ENCODE measurements at places on chromosomes 1 and 21.

DNA sequence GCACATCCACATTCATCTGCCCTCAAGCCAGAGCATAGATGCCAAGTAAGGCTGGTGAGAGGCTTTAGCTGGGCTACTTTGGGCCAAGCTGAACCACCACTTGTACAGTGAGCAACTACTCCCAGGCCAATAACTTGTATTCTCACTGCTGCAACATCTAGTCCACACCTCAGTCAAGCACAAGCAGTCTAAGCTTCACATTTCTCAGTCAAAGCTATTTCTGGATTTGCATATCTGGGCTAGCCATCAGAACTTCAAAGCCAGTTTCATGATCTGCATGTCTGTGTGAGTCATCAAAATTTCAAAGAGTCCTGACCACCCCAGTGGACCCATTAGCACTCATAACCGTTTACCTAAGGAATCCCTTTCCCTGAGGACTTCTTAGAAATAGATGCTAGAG is 77.7 kb upstream of the DIRAS3 start:
- no peak for DNase-seq

DNA sequence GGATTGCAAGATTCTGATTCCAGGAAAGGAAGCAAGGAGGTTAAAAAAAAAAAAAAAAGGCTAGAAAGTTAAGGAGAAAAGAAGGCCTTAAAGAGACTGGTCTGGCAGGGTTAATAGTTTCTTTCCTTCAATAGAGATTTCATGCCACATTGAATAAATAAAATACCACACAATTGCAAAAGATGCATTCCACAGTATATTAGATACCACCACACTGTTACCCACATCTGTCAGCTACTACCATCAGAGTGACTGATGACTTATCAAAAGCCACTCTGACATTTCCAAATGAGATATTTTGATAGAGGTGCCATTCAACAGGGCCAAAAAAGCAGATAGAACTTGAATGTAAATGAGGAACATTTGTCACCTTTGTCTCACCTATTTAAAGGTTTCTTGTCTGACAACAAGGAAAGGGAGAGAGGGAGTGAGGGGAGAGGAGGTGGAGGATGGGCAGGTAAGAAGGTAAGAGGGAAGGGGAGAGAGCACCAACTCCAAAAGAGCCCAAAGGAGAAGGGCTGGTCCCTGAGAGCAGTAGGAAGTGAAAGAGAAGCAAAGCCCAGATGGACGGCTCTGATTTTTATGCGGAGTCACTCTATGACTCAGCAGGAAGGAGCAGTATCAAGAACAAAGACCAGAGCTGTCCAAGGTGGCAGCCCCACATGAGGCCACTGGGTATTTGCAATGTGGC is 38.3 kb downstream of the LRRN2 start:
- DNase-seq, result no peak

- DNase-seq, result no peak
Observed at GRCh38 chr1:48442864-48443619, 29.0 kb downstream of the SPATA6 start.

- DNase-seq, result no peak
Observed at GRCh38 chr1:27598902-27599528, 4.9 kb downstream of the AHDC1 start.

DNA sequence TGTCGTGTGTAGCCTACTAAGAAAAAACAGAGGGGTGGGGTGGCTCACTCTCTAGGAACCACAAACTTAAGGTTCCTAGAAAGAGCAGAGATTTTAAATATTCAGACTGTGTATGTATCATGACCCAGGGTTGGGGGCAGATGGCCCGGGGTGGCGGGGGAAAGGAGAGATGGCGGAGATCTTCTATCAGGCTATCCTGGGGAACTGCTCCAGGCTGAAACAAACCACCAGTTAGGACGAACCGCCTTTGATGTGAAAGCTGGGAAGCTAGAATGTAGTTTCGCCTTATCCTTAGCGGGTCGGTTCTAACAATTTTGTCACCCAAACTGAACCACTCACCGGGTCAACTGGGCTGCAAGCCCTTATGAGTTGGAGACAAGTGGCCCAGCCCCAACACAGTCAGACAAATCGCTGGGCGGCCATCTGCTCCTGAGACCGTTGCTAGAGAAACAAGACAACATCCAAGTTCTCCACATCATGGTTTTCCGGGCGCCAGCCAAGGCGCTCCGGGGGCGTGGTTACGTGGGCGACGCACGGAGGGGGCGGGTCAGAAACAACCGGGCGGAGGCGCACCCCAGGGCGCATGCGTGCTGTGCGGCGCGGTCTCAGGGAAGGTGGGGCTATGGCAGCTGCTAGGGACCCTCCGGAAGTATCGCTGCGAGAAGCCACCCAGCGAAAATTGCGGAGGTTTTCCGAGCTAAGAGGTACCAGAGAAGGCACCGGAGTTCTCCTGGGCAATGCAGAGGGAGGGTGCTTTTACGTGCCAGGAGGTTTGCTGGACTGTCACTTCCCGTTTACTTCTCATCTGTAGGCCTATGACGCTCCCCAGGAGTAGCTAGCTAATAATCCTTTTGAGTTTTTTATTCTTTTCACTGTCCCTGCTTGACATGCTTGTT is at the start of the genes FPGT and LRRIQ3:
Gene FPGT, plus strand, starts transcription at position 586 of the 896 bp plus-strand sequence. Its CDS starts 37 bp downstream, at position 623.
Gene LRRIQ3, minus strand, starts transcription at position 520 of the 896 bp plus-strand sequence. CDS start 14,492 bp downstream, outside the sequence.
- DNase-seq, result peak; percentile 96

- no peak for DNase-seq
Observed at GRCh38 chr1:50955116-50955515, 5.0 kb downstream of the FAF1 start.

- no peak for DNase-seq
Observed at GRCh38 chr21:33870768-33871167, 44.8 kb downstream of the ATP5PO start.

DNA sequence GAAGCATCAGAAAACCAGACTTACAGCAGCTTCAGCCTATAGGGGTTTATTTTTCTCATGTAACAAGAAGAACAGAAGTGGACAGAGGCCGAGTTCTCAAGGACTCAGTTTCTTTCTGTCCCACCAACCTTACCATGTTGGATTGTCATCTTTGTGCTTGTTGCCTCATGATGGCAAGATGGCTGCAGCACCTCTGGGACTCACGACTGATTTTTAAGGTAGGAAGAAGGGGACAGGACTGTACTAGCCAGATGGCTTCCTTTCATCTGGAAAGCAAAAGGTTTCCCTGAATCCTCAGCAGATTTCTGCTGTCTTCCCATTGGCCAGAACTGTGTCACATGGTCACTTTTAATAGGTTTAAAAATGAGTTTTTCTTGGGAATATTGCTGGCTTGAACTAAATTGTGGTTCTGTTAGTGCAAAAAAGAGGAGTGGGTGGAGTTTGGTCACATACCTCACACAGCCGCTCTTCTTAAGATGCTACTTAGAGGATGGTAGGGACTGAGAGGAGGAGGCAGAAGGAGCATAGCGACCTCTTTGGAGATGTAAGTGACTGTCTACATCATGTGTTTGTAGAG is 48.1 kb upstream of the ENAH start:
- DNase-seq, result no peak

DNA sequence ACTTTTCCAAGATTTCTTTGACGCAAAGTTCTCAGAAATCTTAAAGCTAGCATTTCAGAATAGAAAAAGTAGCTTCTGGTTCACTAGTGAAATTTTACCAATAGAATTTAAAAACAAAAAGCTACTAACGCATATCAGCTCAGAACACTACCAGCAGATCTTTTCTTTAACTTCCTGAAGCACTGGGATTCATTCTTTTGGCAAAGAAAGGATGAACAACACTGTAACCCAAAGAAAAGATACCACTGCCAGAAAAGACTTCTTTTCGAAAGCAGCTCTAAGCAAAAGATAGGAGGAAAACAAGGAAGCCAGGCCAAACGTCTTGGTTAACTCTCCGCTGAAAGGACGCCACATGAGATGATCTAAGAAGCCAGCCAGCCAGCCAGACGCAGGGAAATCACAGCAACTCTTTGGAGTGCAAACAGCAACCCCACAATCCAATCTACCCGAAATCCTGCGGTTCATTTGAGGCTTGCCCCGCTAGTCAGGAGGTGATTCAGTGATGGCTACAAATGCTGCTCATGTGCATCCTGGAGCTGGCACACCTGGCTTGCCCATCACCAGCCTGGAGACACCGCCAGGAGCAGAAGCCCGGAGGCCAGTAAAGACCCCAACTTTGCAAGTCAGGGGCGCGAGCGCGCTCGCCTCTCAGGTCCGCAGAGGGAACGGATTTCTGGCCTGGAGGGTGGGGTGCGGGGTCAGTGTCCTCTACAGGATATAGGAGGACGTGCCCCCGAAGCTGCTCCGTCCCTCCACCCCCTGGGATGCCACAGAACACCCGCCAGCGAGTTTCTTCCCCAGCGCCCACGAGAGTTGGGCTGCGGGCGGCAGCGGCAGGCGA is 812 bp downstream of the NBPF1 start:
- peak; percentile 88 for DNase-seq

- no peak for DNase-seq
Observed at GRCh38 chr1:75542818-75543570, 67.9 kb downstream of the SLC44A5 start.

DNA sequence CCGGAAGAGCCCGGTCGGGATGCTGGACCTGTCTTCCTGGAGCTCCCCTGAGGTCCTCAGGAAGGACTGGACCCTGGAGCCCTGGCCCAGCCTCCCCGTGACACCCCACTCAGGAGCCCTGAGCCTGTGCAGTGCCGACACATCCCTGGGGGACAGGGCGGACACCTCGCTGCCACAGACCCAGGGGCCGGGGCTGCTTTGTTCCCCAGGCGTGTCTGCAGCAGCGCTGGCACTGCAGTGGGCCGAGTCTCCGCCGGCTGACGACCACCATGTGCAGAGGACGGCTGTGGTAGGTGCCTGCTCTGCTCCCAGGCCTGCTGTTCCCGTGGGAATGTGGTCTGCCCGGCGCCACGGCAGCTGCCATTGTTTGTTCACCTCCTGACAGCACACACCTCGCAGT is 42.1 kb upstream of the DIP2A start:
- DNase-seq, result no peak
